Adrenal gland (tissue), 19 donors: ENCODE measurements at places on chromosomes 4 and X. TPM values are rescaled to one million over a fixed set of nuclear protein-coding genes. Genes with fewer than 3 reads are reported as not detected.

The PCDH19 gene
- total RNA-seq, result not detected

The CFAP47 gene
- total RNA-seq, result not detected

DNA sequence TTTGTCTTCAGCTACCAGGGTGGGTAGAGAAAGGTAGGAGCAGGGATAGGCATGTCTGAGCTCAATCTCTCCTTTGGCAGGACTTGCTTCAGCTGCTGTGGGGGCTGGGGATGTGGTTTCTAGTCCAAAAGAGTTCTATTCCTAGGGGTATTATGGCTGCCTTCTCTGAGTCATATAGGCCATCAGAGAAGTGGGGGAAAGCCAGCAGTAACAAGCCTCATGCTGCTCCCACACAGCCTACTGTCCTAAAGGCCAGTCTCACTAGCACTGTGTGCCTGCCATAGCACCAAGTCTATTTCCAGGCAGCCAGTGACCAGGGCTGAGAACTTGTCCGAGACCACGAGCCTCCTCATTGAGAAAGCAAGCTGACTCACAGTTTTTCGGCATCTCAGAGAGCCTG lies 270.6 kb downstream of the DCAF12L2 start:
- H3K4me3 ChIP-seq, result no peak overlapping the region
- no peaks in the 10 kb centered on the region for H3K4me1 ChIP-seq
- no peak for DNase-seq

The ZNF732 gene
- 1.7 TPM for total RNA-seq

The FGFR3 gene
- 2.1 TPM for total RNA-seq

The DNAAF6 gene
- total RNA-seq, result not detected

- DNase-seq, result no peak
- H3K4me1 ChIP-seq, result no peaks in the 10 kb centered on the region
- H3K27me3 ChIP-seq, result no peaks in the 10 kb centered on the region
- no peaks in the 10 kb centered on the region for H3K36me3 ChIP-seq
These were observed 73.4 kb downstream of the CYTL1 start for GRCh38 chr4:4945829-4946228.

GRCh38 chrX:39857780-39858179 lies 240.0 kb downstream of the BCOR start:
- H3K27me3 ChIP-seq, result peaks cover 8% of the 10 kb centered on the region
- H3K4me3 ChIP-seq, result no peak overlapping the region
- H3K36me3 ChIP-seq, result no peaks in the 10 kb centered on the region
- no peak for DNase-seq
- no peak overlapping the region for H3K27ac ChIP-seq

DNA sequence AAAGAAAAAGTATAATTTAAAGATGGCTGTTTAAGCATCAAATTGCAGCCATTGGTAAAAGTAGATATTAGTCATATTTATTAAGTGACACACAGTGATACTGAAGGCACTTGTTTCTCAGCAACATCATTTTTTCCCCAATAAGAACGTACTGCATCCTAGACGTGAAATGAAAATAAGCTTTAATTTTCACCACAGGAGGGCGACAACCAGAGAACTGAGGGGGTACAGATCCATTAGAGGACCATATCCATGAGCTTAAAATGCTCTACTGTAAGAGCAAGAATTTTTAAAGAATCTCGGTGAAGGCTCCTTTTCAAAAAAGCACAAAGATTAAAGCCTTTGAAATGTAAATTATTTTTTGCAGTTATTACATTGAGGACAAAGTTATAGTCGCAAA lies 33.4 kb downstream of the FRG1 start:
- no peak for DNase-seq
- H3K36me3 ChIP-seq, result no peaks in the 10 kb centered on the region
- H3K4me1 ChIP-seq, result no peaks in the 10 kb centered on the region

- no peak overlapping the region for H3K4me3 ChIP-seq
- no peak for DNase-seq
- H3K27me3 ChIP-seq, result no peaks in the 10 kb centered on the region
- H3K4me1 ChIP-seq, result peaks cover 16% of the 10 kb centered on the region
- H3K36me3 ChIP-seq, result no peaks in the 10 kb centered on the region
These were observed 17.2 kb downstream of the ANXA3 start for GRCh38 chr4:78568640-78569305.

DNA sequence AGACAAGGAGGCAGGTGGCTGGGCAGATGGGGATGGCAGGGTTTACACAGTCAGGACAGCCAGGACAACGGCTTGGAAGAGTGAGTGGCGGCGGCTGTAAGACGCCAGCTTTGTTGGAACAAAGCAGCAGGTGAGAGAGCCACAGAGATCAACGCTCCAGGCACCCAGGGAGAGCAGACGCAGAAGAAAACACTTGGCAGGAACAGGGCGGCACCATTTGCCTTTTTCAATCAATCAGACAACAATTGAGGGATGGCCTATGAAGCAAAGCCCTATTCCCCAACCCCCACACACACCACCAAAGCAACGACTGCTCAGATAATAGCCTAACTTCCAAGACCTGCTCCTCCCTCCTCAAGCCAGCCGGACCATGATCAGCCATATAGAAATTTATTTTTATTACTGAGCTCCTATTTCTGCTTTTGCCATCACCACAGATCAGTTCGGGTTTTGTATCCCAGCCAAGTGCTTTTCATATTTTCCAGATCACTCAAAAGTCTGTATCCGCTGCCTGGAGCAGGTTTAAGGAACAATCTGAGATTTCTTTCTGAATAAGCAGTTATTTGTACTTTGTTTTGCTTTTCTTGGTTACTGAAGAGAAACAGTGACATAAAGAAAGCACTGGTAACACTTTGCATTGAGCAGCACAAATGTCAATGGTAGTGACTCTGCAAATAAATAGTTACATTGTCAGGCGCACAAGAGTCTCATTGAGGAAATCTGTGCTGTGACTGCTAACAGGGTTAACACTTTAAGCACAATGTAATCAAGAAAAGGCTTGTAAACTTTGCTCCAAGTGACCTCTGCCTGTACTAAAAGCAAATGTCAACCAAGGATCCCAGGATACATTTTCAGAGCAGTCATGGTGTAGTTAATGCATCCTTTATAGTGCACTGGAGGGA lies 81.8 kb upstream of the RBPJ start:
- H3K4me3 ChIP-seq, result no peak overlapping the region
- no peaks in the 10 kb centered on the region for H3K27me3 ChIP-seq
- H3K36me3 ChIP-seq, result no peaks in the 10 kb centered on the region
- H3K4me1 ChIP-seq, result peaks cover 8% of the 10 kb centered on the region
- no peak overlapping the region for H3K27ac ChIP-seq

DNA sequence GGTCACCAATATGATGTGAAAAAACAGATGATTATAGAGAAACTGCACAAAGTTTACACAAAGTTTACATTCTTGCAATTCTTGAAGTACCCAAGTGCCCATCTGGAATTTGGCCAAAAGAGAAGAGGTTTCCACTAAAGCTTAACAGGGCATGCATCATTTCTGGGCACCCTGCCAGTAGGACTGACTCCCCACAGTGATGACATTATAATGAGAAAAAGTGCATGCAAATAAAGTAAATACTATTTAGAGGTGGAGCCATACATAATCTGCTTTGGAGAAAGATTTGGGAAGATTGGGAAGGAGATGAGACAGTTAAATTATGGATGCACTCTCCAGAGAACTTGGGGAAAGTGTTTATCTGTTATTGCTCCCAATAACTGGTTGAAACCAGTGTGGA lies 93.7 kb upstream of the TRPC3 start:
- no peaks in the 10 kb centered on the region for H3K36me3 ChIP-seq
- peak; percentile 24 for DNase-seq
- no peaks in the 10 kb centered on the region for H3K4me1 ChIP-seq
- H3K27ac ChIP-seq, result no peak overlapping the region
- H3K27me3 ChIP-seq, result no peaks in the 10 kb centered on the region

The IL2RG gene
- total RNA-seq, result 1.1 TPM

- peaks cover 12% of the 10 kb centered on the region for H3K4me1 ChIP-seq
- H3K4me3 ChIP-seq, result no peak overlapping the region
- H3K27me3 ChIP-seq, result no peaks in the 10 kb centered on the region
- H3K27ac ChIP-seq, result no peak overlapping the region
- H3K36me3 ChIP-seq, result peaks cover 18% of the 10 kb centered on the region
- DNase-seq, result peak; percentile 53
These were observed 56.4 kb upstream of the PDLIM3 start for GRCh38 chr4:185591679-185592141.

DNA sequence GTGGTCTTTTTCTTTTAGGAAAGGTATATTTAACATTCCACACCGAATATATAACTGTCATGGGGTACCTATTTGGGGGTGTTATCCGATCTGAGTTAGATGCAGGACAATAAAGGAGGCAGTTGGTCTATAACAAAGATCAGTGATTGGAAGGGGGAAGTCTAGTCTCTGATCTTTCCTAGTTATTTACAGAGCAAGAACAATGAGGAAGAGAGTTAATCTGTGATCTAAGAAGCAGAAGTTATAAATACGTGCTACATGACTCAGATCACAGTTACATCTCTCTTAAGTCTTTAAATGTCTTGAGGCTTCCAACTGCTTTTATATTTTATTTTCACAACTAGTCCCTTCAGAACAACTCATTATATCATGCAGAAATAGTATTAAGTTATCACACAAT lies 33.2 kb upstream of the ARMCX4 start:
- H3K27me3 ChIP-seq, result no peaks in the 10 kb centered on the region
- H3K36me3 ChIP-seq, result no peaks in the 10 kb centered on the region
- no peaks in the 10 kb centered on the region for H3K4me1 ChIP-seq
- H3K27ac ChIP-seq, result no peak overlapping the region
- no peak overlapping the region for H3K4me3 ChIP-seq
- DNase-seq, result no peak

GRCh38 chrX:148229801-148230303 lies 248.7 kb downstream of the FMR1NB start:
- no peak overlapping the region for H3K4me3 ChIP-seq
- DNase-seq, result no peak
- H3K27ac ChIP-seq, result no peak overlapping the region
- no peaks in the 10 kb centered on the region for H3K27me3 ChIP-seq
- H3K4me1 ChIP-seq, result no peaks in the 10 kb centered on the region

The CDS1 gene
- total RNA-seq, result 7.0 TPM

- no peaks in the 10 kb centered on the region for H3K27me3 ChIP-seq
- no peaks in the 10 kb centered on the region for H3K36me3 ChIP-seq
- no peak overlapping the region for H3K27ac ChIP-seq
- no peak for DNase-seq
- no peak overlapping the region for H3K4me3 ChIP-seq
These were observed 47.3 kb upstream of the GATB start for GRCh38 chr4:151808120-151808529.

DNA sequence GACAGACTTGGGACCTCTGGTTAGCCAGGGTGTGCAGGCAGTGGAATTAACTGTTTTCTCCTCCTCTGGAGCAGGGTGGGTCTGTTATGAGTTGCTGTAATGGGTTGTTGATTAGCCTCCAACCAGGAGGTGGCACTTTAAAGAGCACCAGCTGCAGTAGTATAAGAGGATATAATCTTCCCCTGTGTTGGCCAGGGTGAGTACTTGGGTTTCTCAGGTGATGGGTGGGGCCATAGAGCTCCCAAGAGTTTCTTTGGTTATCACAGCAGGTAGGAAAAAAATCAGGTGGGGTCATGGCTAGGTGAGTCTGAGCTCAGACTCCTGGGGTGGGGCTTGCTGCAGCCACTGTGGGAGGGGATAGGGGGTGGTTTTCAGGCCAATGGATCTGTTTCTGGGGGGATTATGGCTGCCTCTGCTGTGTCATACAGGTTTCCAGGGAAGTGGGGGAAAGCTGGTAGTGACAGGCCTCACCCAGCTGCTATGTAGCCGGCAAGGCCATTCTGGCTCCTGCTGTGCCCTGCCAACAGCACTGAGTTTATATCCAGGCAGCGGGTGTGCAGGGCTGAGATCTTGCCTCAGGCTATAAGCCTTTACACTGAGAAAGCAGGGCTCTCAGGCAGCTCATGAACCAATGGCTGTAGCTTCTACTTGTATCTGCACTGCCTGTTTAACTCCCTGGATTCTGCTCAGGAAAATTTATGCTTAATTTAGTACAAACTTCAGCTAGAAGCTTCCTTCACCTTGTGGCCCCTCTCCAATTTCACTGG lies 70.1 kb downstream of the CCNG2 start:
- H3K4me3 ChIP-seq, result no peak overlapping the region
- H3K36me3 ChIP-seq, result no peaks in the 10 kb centered on the region
- H3K27ac ChIP-seq, result no peak overlapping the region
- no peak for DNase-seq
- H3K27me3 ChIP-seq, result no peaks in the 10 kb centered on the region

The CMC4 gene
- total RNA-seq, result 9.9 TPM

DNA sequence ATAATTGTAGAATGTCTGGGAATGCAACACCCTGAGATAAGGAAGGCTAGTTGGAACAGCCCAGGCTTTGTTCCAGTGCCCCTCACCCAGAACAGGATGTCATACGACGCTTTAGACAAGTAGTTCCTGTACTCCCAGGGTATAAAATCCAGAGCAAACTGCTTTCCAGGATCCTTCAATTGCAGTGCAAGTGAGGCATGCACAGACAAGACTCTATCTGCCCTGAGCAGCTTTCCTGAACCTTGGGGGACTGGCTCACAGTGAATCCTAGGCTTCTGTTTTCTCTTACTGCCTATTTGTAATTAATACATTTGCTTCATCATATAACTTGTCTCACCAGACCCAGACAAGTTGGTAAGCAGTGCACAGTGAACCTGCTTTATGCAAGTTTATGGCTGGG lies 48.4 kb upstream of the IL9R start:
- DNase-seq, result no peak
- H3K27me3 ChIP-seq, result no peaks in the 10 kb centered on the region
- H3K4me1 ChIP-seq, result no peaks in the 10 kb centered on the region
- H3K36me3 ChIP-seq, result no peaks in the 10 kb centered on the region

The CSAG1 gene
- not detected for total RNA-seq

GRCh38 chr4:161411901-161412300 lies 751.9 kb downstream of the FSTL5 start:
- no peak for DNase-seq
- no peaks in the 10 kb centered on the region for H3K36me3 ChIP-seq
- no peak overlapping the region for H3K4me3 ChIP-seq
- H3K4me1 ChIP-seq, result no peaks in the 10 kb centered on the region
- no peaks in the 10 kb centered on the region for H3K27me3 ChIP-seq

The VSIG1 gene
- total RNA-seq, result 0.17 TPM

DNA sequence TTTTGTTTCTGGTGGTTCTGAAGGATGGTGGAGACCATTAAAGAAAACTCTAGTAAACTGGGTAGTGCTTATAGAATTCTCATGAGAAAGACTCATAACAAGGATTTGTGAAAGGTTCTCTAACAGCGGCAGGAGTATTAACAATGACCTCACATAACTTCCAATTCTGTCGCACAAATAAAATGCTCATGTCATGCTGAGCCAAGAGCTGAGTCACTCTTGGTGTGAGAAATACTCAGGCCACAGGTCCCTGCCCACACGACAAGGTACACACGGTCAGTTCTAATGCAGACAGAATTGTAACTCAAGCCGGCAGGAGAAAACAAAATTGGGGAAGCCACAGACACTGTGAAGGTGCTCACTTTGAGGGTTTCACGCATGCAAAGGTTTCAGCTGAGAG lies 34.4 kb upstream of the C4orf50 start:
- no peak overlapping the region for H3K4me3 ChIP-seq
- DNase-seq, result no peak
- no peaks in the 10 kb centered on the region for H3K36me3 ChIP-seq
- H3K4me1 ChIP-seq, result no peaks in the 10 kb centered on the region
- H3K27ac ChIP-seq, result no peak overlapping the region
- H3K27me3 ChIP-seq, result no peaks in the 10 kb centered on the region
